Left cardiac atrium (tissue), 4 donors: ENCODE measurements at places on chromosomes 16 and 17. TPM values are rescaled to one million over a fixed set of nuclear protein-coding genes. Genes with fewer than 3 reads are reported as not detected.

GRCh38 chr17:70123193-70123592 is 46.1 kb upstream of the KCNJ2 start:
- DNase-seq = no peak

MLKL gene
- total RNA-seq = 10.6 TPM

- DNase-seq = no peak
These were observed 53.9 kb downstream of the GNAO1 start for GRCh38 chr16:56245197-56245596.

ABCA10 gene
- 12.8 TPM for total RNA-seq

PRSS33 gene
- not detected for total RNA-seq

- no peak for DNase-seq
These were observed 103.1 kb downstream of the RPTOR start for GRCh38 chr17:80647746-80648145.

MYLK3 gene
- 333 TPM for total RNA-seq

- DNase-seq = no peak
These were observed 7.7 kb upstream of the TUBG2 start for GRCh38 chr17:42651392-42651791.

HSBP1 gene
- 145 TPM for total RNA-seq

DNA sequence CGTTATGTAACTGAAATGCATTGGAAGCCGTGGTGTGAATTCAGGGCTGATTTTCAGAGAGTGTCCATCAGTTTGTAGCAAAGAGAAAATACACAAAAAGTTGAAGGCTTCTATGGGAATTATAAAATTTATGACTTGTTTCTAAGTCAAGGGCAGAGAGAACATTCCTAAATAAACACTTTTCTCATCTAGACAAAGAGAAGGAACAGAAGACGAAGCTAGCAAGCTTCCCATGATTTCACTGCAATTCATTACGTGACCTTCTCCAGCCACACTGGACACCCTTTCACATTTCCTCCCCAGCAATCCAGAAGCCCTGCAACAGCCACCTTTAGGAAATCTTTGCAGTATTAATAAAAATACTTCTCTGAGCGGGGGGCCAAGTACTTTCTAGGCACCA is 67.8 kb downstream of the TMEM100 start:
- no peak for DNase-seq

DNA sequence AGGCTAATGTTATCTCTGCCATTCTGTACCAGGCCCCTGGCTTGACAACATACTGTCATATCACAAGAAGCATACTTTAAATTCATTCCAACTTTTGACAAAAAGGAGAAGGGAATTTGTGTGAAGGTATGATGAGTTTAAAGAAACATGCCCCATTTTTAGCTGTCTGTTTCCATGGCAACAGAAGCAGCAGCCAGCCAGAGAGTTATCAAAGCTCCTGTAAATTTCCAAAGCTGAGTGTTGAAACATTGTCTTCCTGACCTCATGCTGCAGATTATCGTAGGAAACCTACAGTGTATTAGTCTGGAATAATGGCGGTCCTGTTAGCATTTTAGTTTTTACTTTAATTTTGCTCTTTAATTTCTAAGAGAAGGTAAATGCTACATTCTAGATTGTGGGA is 124.9 kb downstream of the MRTFB start:
- DNase-seq = no peak

- no peak for DNase-seq
These were observed 24.9 kb downstream of the KLHL36 start for GRCh38 chr16:84673203-84673535.

TOP2A gene
- total RNA-seq = 0.47 TPM

- no peak for DNase-seq
These were observed 37.2 kb downstream of the SMPD3 start for GRCh38 chr16:68411086-68411485.

DNA sequence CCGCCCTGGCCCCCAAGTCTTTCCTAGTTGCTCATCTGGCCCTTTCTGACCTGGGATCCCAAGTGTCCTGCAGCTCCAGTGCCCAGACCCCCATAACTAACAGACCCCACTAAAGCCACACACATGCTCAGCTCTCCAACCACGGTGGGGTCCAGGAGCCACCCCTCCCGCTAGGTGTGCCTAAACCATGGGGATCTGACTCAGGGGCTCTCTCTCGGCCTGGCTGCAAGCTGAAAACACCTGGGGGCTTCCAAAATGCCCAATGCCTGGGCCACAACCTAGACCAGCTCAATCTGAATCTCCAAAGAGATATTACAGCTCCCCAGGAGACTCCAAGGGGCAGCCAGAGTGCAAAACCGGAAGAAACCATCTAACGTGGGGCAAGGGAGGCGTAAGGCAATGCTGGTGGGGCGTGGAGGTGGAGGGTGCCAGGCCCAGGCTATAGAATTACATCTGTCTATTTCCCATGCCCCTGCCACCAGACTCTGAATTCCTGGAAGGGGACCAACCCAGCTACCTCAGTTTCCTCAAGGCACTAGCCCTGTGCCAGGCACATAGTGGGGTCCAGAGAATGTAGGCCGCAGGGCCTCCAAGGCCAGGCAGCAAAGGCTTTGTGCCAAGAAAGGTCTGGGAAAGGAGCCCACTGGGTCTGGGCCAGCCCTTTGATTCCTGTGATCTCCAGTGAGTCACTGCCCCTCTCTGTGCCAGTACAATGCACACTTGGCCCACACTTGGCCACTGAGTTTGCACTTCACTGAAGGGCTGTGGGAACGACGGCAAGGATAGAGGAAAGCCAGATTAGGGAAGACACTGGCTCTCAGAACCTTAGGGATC is 3.3 kb downstream of the CD2BP2 start:
- DNase-seq = peak; percentile 87

- no peak for DNase-seq
These were observed at the start of gene MMD for GRCh38 chr17:55421179-55421934. Gene MMD (minus strand): TSS chr17:55421835. CDS start chr17:55421695, 140 bp downstream.
